ENCODE measurements at places on chromosomes 1 and 21. TPM values are rescaled to one million over a fixed set of nuclear protein-coding genes. Genes with fewer than 3 reads are reported as not detected.

Gene KCNK1
- total RNA-seq, result 0.10 TPM

Gene RSRP1
- total RNA-seq, result 292 TPM

Gene ERO1B
- total RNA-seq, result 16.6 TPM

Gene GBP6
- total RNA-seq, result 0.21 TPM
